ENCODE measurements at places on chromosomes 4 and X.

- DNase-seq = no peak
These were observed 92.6 kb downstream of the PTPN13 start for GRCh38 chr4:86686741-86687140.

GRCh38 chr4:25440478-25441030, 63.5 kb downstream of the ANAPC4 start:
- no peak for DNase-seq

GRCh38 chr4:76384052-76384451, 36.9 kb downstream of the CCDC158 start:
- DNase-seq = no peak

- DNase-seq = no peak
These were observed 21.0 kb upstream of the IL13RA2 start for GRCh38 chrX:115038406-115038805.

DNA sequence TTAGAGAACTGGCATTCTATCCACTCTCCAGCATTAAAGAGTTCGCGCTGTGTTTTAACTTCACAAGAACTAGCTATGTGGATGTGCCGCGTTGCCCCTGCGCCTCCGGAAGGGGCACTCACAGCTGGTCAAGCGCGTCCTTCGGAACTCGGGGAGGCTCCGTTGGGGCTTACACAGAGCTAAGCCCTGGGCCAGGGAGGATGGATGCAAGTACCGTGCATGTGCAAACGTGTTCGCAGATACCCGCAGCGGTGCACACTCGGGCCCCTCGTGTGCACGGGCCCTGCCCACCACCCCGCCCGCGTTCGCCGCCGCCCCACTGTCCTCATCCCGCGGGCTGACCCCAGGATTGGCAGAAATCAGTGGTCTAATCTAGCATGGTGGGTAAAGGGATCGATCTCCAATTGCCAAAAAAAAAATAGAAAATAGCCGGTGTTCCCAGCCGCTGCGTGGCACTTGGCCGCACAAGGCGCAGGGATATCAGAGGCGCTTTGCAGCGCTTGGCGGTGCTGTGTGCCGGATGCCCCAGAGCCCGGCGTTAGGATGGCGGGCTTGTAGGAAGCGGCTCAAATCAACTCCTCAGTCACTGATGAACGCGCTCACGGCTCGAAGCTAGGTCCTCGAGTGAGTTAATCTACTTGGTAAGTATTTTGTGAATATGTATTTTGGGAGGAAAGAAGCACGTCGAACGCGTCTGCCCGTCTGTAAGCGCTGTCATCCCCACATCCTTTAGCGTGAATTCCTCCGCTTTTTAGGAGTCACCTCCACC, 989 bp upstream of the PCDH10 start:
- no peak for DNase-seq

- no peak for DNase-seq
These were observed 46.9 kb downstream of the KIF4A start for GRCh38 chrX:70336767-70337166.

GRCh38 chr4:113077575-113077974, 28.1 kb downstream of the ANK2 start:
- no peak for DNase-seq

DNA sequence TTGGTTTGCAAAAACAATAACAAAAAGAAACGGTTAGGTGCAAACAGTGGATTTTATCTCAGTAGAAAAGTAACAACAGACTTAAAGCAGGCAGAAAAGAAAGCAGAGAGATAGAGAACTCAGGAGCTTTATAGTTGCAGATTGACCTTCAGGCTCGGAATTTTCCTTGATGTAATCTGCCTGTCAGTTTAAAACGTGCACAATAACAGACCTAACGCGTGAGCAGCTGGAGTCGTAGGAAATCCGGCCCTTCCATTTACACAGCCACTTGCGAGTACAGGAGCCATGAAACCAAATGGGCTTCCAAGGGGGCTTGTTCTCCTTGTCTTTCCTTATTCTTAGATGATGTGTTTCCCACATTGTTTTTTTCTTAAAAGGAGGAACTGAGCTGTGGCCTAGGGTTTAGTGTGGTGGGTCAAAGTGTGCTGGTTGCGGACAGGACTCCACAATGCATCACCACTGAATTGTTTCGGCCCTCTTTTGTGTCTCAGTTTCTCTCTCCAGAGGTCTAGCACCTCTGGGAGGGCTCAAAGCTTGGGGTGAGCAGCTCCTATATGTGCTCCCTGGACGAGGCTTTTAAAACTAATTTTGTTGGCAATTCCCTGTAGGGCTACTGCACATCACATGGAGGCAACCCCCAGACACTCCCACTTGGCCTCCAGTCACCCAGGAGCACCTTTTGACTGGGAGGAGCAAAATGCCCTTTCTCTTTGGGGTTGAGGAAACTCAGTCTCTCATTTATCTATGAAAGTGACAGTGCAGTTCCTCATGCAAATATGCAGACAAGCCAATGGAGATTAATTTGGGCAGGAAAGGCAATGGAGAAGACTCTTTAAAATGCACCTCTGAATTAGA, 13.9 kb upstream of the MPP1 start:
- no peak for DNase-seq

GRCh38 chrX:44344194-44344593, 722 bp upstream of the EFHC2 start:
- DNase-seq = no peak

DNA sequence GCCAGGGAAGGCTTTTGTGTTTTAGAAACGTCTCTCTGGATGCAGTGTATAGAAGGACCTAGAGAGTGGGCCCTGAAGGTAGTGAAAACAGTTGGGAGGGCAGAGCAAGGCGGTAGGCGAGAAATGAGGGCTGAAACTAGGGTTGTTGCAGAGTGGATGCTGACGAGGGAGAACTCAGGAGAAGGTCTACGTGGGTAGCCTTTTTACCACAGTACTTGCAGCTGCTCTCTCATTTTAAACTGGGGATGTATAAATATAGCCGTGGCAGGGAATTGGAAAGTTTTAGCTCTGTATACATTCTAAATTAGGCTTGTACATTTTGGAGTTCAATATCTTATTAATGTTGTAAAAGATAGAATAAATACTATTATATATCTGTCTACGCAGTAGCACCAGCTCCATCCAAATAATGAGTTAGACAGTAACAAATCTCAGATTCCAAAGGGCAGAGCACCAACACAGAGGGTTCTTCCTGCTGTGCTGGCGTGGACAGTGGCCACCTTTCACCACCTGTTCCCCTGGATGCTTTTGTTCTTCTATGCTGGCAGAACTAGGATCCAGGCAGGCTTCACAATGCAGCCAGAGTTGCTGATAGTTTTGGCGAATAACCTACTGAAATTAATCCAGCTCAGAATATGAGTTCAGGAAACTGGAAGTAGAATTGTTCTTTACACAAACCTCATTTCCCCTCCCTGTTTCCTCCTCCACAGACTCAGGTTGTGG, 31.7 kb downstream of the CCNG2 start:
- DNase-seq = no peak

GRCh38 chrX:72038868-72039267, 92.8 kb downstream of the RTL5 start:
- no peak for DNase-seq

- DNase-seq = no peak
These were observed 2.9 kb upstream of the FAT1 start for GRCh38 chr4:186726426-186727168.

DNA sequence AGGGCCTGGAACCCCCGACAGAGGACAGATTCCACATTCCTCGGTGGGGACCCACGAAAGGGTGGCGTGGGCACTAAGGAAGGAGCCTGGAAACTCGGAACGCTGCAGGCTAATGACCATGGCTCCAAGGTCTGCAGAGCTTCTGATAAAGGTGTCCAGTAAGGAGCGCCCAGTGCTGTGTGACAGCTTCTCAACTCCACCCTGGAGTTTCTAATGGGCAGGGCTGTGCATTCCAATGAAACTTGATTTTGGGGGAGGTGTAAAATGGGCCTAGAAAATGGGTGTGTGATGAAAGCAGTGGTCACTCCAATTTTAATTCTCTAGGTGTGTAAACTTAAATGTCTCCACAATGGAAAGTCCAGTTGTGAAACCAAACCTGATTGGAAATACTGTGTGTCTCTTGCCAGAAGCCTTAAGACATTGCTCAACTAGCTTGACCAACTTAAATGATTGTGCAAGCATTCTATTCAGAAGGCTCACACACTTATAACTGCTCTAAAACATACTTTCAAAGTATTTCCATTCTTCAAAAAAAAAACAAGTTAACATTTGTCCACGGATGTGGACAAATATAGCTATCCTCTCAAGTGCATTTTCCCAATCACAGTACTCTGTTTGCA, 52.1 kb downstream of the XAGE2 start:
- DNase-seq = no peak

- DNase-seq = no peak
These were observed 214.6 kb downstream of the PTTG2 start for GRCh38 chr4:38174801-38175200.

DNA sequence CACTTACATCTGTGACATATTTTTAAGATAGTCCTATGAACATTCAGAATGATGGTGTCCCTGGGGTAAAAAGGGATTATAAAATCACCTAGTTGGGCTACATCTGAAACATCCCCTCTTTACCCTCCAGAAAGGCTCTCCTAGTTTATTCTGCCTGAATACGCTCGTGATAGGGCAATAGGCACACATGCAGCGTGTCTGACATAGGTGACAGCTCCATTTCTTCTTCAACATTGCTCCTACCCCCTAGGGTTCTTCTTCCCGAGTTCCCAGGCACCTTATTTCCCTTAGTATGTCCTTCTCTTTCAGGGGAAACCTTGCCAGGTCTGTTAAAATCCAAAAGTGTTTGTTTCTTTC, 27.1 kb upstream of the CFAP299 start:
- DNase-seq = peak; percentile 32

DNA sequence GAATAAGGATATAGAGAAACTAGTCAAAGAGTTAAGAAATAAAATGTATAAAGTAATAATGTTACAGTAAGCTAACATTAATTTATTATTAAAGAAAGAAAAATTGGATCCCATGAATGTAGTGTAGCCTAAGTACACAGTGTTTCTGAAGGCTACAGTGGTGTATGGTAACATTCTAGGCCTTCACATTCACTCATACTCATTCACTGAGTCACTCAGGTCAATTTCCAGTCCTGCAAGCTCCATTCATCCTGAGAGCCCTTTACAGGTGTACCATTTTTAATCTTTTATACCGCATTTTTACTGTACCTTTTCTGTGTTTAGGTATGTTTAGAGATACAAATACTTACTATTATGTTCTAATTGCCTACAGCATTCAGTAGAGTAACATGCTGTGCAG, 120.6 kb upstream of the AGA start:
- no peak for DNase-seq

GRCh38 chrX:39491548-39492297, 606.0 kb downstream of the BCOR start:
- no peak for DNase-seq

- DNase-seq = peak; percentile 61
These were observed 18.4 kb downstream of the MAGEB17 start for GRCh38 chrX:16185725-16186136.

- DNase-seq = no peak
These were observed 64.8 kb downstream of the KIF4A start for GRCh38 chrX:70354716-70355115.

DNA sequence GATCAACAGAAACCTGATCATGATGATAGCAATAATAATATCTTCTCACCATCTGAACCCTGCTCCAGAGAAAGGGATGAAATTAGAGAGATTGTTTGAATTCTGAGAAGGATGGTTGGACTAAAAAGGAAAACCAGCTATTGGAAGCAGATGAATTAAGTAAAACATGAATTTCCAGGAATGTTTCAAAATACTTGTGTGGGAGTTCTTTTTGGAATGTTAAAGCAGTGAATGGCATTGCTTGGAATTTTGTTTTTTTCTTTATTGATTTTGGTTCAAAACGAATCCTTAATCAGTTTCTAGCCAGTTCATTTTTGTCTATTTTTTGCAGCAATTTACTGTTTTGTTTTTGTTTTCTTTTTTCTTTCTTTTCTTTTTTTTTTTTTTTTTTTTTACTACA, 150.3 kb downstream of the NHS start:
- no peak for DNase-seq

GRCh38 chr4:173494013-173494970, 35.7 kb downstream of the HAND2 start:
- DNase-seq = peak; percentile 1

DNA sequence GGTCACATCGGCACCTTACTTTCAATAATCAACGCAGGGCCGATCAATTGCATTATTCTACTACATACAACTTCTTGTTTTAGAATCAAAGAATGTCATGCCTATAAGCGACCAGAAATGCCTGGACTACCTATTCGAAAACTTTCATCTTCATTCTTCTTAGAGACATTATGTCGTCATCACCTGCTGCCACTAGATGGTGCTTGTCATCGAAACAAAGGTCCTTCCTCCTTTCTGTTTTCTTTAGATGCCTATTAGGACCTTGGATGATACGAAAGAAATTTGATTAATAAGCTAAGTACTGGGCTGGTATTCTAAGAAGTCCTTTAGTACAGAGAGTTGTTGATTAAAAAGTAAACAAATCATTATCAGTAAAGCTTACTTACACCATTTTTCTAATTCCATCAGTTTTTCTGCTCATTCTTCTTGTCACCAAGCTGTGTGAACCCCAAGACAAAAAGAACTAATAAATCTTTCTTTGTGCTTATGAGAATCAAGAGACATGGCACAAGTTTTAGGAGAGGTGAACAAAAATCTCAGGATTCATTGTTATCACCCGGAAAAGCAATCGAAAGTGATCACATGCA, 154.5 kb upstream of the SLC4A4 start:
- peak; percentile 52 for DNase-seq

- DNase-seq = no peak
These were observed 368.7 kb upstream of the FAM241A start for GRCh38 chr4:111776561-111776960.

DNA sequence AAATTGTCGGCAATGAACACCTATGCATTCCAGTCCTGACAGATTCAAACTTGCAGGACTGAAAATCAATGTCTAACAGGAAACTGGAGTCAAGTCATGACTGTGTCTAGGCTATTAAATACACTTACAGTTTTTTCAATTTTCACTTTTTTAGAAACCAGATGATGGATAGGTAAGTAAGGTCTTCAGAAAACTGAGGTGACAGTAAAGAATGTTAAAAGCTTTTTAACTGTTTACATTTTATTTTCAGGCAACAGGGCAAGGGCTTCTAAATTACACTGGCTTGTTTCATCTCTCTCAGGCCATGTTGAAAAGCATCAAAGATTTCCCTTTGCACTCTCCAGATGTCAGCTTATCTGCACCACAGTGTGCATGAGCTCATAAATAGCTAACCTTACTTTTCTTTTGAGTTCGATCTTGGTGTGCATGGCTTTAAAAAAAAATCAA, 65.2 kb downstream of the SEC24D start:
- DNase-seq = no peak

- no peak for DNase-seq
These were observed 436.6 kb downstream of the RPA4 start for GRCh38 chrX:97320305-97320704.

- no peak for DNase-seq
These were observed 43.4 kb downstream of the OSTC start for GRCh38 chr4:108693819-108694218.

- DNase-seq = no peak
These were observed 191.7 kb upstream of the GPC4 start for GRCh38 chrX:133606990-133607389.

- DNase-seq = no peak
These were observed 171.9 kb downstream of the TMA16 start for GRCh38 chr4:163666332-163666873.

GRCh38 chrX:141669689-141670088, 28.9 kb downstream of the SPANXD start:
- no peak for DNase-seq

- no peak for DNase-seq
These were observed 1165.0 kb upstream of the TENM3 start for GRCh38 chr4:181078196-181078595.
